Activated naive CD4-positive, alpha-beta T cell treated with anti-CD3 and anti-CD28 coated beads, Interleukin-2, amount 50 U/mL, for 72 hours (primary cell): ENCODE measurements at places on chromosomes 13 and 19. TPM values are rescaled to one million over a fixed set of nuclear protein-coding genes. Genes with fewer than 3 reads are reported as not detected.

Gene RASIP1
- 0.19 TPM for total RNA-seq

Gene RABAC1
- total RNA-seq = 46.0 TPM

Gene PRODH2
- total RNA-seq = not detected

Gene ZSCAN5A
- total RNA-seq = 4.1 TPM

Gene ZNF835
- total RNA-seq = 1.7 TPM

Gene ZNF628
- 14.2 TPM for total RNA-seq

Gene CGB7
- total RNA-seq = not detected

Gene PSG7
- not detected for total RNA-seq

Gene SERPINE3
- total RNA-seq = not detected

Gene IL12RB1
- total RNA-seq = 14.6 TPM

Gene IFNL1
- total RNA-seq = not detected

- DNase-seq = no peak
Measured at GRCh38 chr19:46830864-46831263, 19.8 kb downstream of the AP2S1 start.

DNA sequence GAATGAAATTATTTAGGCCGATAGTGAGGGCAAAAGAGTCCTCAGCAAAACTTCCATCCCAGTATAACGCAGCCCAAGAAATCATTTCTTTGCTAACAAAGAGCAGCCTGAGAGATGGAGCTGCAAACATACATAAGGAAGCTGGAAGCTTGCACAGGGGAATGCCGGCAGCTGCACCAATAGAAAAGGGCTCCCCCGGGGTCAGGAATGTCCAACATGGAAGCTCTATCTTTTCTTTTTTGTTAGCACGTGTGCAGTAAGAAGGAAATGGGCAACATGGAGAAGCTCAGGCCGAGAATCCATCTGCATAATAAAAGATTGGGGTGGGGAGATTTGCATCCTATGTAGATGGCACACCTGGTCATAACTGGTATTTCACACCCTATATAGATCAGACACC lies 1363.5 kb upstream of the PCDH20 start:
- no peak for DNase-seq

DNA sequence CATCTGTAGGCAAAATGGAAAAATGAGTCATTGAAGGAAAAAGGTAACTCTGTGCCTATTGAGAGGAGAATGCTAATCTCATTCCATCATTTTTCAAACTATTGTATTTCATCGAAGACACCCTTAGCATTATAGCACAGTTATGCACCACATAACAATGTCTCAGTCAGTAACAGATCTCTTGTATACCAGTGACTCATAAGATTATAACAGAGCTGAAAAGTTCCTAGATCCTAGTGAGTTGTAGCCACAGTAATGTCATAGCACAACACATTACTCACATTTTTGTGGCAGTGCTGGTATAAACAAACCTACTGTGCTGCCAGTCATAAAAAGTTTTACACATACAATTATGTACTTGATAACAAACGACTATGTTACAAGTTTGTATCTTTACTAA lies 1077.6 kb downstream of the DIAPH3 start:
- DNase-seq = no peak

GRCh38 chr19:48616491-48617056 lies 1.7 kb upstream of the FAM83E start:
- DNase-seq = no peak

GRCh38 chr13:43128504-43128961 lies 105.1 kb downstream of the DNAJC15 start:
- no peak for DNase-seq

GRCh38 chr13:43136920-43137575 lies 113.7 kb downstream of the DNAJC15 start:
- no peak for DNase-seq

GRCh38 chr19:58098682-58098998 lies 609 bp upstream of the ZSCAN18 start:
- no peak for DNase-seq

DNA sequence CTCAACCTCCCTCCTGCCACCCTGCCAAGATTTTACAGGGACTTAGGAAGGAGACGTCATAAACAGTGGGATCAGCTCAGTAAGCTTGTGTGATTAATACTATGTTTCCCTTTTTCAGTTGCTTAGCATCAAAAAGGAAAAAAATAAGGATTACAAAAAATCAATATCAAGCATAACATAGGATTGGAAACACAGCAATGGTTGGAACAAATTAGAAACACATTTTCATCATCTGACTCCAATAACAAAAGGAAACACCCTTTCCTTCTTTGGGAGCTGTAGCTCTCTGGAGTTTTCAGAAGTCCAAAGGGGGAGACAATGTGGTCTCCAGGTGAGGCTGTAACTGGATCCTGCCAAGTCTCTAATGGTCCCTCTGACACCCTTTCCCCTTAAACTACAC lies 233.4 kb downstream of the B3GLCT start:
- no peak for DNase-seq

- no peak for DNase-seq
Measured at GRCh38 chr13:42925626-42926025, 66.4 kb downstream of the EPSTI1 start.

GRCh38 chr13:73201626-73202025 lies 142.8 kb downstream of the KLF5 start:
- DNase-seq = no peak

GRCh38 chr19:48819366-48819816 lies 8.6 kb upstream of the BCAT2 start:
- DNase-seq = no peak

DNA sequence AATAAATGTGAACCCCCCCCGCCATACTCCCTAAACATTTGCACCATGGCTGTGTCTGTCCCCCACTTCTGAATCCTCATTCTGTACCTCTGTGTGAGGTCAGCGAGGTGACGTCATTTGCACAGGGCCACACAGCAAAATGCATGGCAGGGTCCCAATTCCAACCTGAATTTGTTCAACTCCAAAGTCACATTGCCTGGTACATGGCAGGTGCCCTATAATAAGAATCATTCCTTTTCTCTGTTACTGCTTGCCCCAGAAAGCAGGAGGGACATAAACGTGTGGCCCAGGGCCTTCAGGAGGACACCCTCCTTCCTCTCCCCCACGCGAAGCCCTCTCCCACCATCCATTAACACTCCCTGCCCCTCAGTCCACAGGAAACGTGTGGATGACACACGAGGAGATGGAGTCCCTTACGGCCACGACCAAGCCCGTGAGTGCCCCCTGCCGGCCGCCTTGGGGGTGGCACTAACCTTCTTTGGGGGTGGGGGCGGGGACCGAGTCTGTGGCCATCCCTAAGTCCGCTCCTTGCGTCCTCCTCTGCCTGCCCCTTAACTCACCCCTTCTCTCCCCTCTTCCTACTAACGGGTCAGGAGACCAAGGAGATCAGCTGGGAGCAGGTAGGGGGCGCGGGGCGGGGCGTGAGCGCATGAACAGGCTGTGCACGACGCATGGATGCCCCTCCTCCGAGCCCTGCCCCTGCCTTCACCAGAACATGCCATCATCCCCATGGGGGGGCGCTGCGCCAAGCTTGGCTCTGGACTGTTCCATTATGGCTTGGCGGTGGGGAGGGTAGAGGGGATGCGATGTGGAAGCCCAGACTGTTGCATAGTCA lies 9.4 kb downstream of the HRC start:
- DNase-seq = peak; percentile 73

- no peak for DNase-seq
Measured at GRCh38 chr19:41001243-41001971, 10.3 kb downstream of the CYP2B6 start.

DNA sequence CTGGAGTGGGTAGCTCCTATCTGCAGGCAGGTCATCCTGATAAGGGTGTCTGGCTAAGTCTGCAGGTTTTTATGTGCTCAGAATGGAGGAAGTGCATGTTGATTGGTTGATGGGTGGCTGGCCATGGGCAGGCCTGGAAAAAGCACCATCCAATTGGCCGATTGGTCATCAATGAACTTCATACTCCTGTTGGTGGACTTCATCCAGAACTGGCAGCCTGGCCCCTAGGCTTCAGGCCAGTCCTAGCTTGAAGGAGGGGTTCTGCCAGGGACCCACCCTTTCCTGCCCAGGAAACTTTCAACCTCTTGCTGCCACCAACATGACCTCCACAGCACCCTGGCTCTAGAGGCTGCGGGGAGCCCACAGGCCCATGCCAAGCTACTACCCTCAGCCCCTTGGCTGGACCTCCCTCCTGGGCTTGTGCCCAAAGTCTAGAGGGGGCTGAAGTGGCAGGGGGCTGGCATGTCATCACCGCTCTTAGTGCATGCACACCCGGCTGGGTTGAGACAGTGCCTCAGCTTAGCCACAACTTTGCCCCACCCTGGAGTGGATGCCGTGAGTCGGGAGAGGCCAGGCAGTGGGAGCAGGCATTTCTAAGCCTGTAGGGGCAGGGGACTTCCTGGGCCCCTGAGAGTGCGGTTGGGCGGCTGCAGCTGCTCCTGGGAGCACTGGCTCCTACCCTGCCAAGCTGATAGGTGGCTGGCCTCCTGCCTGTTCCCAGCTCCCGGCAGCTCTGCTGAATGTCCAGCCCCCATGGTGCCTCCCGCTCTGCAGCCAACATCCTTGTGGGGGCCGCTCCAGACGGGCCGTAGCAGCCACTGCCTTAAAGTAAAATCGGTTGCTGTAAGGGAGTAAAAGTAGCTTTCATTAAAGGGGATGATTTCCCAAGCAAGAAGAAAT lies 13.2 kb downstream of the DNAJC15 start:
- DNase-seq = no peak

- DNase-seq = peak; percentile 85
Measured at GRCh38 chr19:16338470-16339360, 14.1 kb downstream of the KLF2 start.

DNA sequence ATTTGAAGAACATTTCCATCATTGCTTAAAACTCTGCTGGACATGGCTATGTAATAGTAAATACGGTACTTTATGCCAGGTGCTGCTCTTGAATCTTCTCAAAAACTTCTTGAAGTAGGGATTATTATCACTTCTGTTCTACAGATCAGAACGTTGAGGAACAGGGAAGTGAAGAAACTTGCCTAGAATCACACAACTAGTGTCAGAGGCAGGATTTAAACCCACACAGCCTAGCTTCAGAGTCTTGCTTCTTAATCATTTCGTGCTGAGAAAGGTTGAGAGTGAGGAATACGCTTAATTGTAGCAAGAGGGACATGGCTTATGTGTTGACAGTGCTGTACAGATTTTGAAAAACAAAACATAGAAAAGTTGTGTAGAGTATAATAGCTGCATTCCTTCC lies 13.5 kb downstream of the TM9SF2 start:
- DNase-seq = no peak

DNA sequence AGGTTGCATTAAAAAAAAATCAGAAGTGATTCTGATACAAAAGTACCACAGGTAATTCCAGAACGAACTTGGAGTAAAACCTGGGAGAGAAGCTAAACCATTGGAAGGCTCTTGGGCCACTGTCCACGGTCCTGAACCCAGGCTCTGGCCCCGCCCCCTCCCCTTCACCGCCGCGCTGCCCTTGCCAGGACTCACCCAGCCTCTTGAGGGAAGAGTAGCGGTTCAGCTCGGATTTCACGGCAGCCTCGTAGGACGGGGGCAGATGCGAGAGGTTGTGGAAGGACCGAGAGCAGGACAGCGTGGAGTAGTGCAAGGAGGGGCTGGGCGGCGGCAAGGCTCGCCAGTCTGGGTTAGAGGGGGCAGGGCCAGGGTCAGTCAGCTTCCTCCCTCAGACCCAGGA lies 5.7 kb downstream of the SHISA7 start:
- no peak for DNase-seq

- DNase-seq = no peak
Measured at GRCh38 chr13:102642475-102642874, 45.7 kb downstream of the TPP2 start.

DNA sequence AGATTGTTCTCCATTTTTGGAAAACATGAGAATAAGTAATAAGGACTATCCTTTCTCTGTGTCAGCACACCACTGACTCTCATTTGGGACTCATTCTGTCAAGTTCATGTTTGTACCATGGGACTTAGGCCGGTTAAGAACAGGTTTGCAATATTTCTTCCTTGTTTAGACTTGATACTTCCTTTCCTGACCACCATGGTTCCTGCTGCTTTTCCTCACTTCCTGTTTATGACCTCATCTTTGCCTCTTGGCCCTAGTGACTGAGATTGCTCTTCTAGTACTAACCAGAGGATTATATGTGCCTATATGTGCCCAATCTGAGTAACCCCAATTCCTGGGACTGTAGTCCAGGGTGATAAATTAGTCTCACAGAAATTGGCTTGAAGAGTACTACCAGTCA lies 32.5 kb upstream of the NDFIP2 start:
- DNase-seq = no peak

DNA sequence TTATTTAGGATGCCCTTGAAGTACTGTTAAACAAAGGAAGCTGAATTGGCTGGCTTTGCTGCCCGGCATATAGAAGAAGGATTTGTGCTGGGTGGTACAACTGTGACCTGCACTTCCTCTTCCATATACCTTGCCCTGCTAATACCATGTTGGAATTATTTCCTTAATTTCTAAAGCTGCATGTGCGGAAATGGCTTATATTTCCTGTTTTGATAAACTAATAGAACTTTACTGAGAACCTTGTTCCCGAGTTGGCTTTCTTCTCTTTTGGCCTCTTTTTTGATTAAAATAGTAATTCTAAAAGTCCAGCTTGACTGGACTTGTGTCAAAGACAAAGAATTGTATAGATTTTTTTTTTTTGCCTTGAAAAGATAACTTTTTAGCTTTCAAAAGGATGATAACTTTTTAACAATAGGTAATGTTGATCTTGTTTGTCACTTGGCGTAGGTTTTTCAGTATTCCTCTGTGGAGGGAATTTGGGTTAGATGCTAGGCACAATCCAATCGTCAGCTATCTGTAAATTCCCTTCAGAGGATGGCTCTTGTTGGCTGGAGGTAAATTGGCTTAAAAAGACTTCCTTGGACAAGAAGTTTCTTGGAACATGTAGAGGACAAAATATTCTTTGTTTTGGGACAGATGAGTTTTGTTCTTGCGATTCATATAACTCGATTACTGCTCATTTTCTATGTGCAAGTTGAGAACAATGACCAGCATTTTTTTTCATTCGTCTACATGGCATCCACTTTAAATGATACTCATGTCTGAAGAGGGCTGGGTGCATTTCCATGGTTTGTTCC lies 41.4 kb downstream of the COL4A2 start:
- no peak for DNase-seq

DNA sequence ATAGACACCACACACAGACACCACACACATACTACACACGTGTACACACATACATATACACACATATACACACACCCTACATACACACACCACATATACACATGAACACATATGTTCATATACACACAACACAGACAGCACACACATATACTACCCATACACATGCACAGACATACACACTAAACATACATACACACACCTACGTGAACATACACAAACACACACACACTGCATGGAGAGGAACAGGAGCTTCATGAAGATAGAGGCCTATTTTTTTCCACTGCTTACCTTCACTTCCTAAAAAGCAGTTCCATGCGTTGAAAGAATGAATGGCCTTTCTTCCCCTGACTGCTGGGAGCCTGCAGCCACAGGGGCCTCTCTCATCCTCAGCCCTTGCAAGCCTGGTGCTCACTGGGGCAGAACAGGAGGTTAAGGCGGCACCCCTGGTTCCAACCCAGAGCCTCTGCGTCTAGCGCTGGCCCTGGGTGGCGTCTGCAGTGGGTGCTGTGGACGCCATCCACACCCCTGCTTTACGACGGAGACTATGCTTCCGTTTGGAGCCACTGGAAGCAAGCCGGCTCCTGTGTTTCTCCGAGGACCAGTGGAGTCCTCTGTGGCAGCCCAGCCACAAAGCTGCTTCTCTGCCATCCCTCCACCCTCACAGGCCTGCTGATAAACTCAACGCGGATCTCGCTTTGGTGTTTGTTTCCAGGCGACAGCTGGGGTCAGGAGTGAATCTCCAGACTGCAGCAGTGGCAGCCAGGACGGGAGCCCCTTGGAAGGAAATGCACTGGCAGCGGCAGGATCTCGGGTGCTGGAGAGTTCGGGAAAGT lies 1.9 kb upstream of the RASA3 start:
- no peak for DNase-seq
